ENCODE measurements at places on chromosomes 6 and 20. TPM values are rescaled to one million over a fixed set of nuclear protein-coding genes. Genes with fewer than 3 reads are reported as not detected.

The SIRPA gene
- total RNA-seq: 75.3 TPM

The VSTM2L gene
- total RNA-seq: 0.63 TPM

The ME1 gene
- 22.9 TPM for total RNA-seq

The HLA-G gene
- not detected for total RNA-seq

The SAMD5 gene
- 2.6 TPM for total RNA-seq

DNA sequence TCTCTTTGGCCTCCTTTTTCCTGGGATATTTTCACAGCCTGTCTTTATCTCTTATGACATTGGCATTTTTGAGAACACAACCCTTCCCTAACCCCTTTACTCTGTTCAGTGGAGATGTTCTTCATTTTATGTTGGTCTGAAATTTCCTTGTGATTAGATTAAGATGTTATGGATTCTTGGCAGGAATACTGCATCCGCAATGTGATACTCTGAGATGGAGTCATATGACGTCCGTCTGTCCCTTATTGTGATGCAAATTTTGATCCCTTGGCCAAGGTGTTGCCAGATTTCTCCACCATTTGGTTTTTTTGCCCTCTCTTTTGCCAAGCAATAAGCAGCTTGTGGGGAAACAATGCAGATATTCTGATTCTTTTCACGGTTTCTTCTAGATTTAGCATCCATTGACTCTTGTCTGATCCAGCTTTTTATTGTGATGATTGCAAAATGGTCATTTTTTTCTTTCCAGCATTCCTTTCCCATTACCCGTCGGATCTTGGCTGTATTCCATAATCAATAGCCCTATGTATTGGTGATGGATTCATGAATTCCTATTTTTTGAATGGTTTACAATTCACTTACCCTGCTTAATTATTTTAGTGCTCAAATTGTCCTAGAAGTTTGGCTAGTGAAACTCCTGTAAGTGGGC lies 85.1 kb downstream of the NCOA3 start:
- DNase-seq: no peak

- no peak for DNase-seq
Measured at GRCh38 chr20:37898233-37899104, 4.5 kb upstream of the VSTM2L start.

DNA sequence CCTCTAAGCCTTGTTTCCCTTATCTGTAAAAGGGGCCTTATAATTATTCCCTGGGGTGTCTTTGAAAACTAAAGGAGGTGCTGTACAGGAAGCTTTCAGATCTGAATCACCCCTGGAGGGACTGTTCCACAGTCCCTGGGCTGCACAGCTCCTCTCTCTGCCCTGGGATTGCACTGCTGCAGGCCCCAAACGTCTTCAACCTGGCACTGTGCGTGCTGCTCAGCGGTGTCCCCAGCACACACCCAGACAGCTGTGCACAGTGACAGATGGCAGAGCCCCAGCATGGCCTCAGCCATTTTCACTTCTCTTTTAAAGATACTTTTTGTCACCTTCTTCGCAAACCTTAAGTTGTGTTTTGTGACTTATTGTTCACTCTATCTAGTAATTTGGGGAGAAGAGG lies 50.7 kb upstream of the INSM1 start:
- DNase-seq: no peak

DNA sequence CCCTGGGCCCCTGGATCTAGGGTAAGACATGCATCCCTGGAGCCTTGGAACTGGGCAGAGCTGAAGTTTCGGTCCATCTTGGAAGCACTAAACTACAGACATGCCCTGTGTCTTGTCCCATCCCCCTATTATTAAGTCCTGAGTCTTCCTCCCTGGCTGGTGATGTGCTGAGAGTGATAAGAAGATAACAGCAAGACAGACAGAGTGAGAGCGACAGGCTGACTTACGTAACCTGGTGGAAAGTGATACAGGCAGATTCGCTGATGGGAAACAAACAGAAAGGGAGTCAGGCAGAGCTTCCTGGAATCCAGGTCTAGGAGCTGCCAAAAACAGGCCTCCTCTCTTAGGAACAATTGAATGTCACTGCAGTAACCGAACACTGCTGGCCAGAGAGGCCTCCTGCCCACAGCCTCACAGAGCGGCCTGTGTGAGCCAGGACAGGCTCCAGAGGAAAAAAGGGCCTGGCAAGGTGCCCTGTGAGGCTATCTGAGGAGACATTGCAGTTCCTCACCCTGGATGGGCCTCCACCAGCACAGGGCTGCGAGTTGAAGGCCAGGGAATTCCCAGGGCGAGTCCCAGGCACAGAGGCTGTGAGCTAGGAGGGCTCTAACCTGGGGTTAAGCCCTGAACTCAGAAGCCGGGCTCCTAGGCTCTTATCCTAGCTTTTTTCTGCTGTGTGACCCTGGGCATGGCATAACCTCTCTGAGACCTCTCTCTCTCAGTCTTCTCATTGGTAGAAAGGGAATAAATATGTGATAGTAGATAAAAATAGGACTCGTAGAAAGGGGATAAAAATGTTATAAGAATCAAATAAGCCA lies 34.2 kb upstream of the B4GALT5 start:
- DNase-seq: peak; percentile 53

- DNase-seq: no peak
Measured at GRCh38 chr6:38459291-38459690, 180.4 kb downstream of the BTBD9 start.

DNA sequence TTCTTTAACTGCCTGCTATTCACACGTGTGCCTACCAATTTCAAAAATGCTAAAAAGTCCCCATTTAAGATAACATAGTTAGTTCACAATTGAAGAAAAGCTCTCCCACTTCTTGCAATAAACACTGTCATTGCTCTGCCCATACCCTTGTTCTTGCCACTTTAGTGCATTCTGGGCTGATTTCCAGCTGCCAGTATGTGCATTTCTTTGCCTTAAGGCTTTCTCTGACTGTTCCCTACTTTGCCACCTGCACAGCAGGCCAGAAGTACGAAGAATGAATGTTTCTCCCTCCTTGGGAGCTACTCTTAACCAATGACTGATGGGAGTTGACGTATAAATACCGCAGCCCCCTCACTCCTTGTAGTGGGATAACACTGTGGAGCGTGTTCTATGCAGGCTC lies 16.0 kb upstream of the ATRN start:
- no peak for DNase-seq

GRCh38 chr20:10217721-10218410 lies 764 bp upstream of the SNAP25 start:
- peak; percentile 27 for DNase-seq
